ENCODE measurements at places on chromosomes 12 and 14. TPM values are rescaled to one million over a fixed set of nuclear protein-coding genes. Genes with fewer than 3 reads are reported as not detected.

DNA sequence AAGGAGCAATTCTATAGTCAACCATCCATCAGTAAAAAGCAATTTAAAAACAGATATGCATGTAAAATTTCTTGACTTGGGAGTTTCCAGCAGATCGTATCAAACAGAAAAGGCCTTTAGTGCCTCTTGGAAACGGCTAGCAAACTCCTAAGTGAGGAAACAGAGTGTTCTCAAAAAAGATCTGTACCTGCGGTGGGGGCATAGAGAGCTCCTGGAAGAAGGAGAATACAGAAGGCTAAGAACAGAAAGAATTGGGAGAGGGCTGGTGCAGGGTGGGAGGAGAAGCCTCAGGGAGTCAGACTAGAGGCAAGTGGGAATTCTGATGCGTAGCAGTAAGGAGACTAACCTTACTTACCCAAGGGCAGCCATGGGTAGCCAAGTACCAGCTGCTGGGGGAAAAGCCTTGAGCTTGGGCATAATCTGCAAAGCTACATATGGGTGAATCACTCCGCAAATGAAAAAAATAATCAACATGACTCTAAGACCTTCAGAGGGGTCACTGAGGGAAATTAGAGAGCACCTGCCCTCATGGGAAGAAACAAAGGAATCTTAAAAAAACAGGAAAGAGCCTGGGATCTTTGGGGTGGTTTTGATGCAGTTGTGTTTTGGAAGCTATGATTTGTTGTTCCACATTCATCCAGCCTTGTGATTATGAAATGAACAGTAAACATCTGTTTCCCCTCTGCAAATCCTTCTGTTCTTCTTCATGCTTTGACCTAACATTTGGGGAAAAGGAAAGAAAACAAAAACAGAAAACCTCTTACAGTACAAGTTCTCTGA lies 10.4 kb downstream of the RHOJ start:
- H3K27me3 ChIP-seq = no peaks in the 10 kb centered on the region
- H3K4me1 ChIP-seq = no peaks in the 10 kb centered on the region
- no peak overlapping the region for H3K4me3 ChIP-seq
- DNase-seq = no peak

DNA sequence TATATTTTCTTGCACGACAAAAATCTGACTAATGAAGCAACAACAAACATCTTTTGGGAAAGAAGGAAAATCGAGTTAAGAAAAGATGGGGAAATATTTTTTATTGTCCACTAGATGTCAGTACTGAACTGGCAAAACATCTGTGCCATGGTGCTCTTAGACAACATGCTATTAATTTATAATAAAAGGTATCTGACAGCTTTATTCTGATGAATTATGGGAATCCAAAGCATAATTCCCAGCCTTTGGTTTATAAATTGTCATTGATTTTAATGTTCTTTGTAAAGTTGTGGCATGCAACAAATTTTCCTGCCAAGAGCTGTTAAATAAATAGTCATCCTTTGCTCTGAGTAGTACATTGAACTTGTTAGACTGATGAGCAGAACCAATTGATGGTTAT lies 231.2 kb downstream of the ETNK1 start:
- no peak overlapping the region for H3K27ac ChIP-seq
- no peaks in the 10 kb centered on the region for H3K27me3 ChIP-seq
- H3K4me3 ChIP-seq = no peak overlapping the region

DNA sequence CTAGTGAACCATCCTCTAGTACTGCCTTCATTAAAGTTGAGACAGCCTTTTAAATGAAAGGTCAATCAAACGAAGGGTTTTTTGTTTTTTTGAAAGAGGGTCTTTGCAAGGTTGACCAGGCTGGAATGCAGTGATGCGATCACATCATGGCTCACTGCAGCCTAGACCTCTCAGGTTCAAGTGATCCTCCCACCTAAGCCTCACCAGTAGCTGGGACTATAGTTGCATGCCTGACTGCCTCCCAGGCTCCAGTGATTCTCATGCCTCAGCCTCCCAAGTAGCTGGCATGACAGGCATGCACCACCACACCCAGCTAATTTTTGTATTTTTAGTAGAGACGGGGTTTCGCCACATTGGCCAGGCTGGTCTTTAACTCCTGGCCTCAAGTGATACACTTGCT lies 114.6 kb upstream of the SINHCAF start:
- H3K4me3 ChIP-seq = no peak overlapping the region
- H3K4me1 ChIP-seq = no peaks in the 10 kb centered on the region
- H3K36me3 ChIP-seq = peaks cover 6% of the 10 kb centered on the region

DNA sequence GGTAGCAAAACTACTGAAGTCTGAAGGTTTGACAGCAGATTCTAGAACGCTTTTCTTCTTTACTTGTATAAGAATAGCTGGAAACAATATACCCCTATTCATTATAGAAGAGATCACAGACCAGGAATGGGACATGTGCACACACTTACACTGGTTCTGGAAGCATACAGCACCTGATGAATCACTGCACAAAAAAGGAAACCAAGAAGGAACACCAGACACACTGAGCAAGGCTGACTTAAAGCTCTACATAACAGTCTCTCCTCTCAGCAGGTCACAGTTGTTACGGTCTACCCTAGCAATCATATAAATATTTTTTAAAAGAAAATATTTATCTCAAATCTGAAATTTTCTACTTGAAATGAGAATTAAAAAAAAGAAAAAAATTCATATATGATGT lies 13.5 kb downstream of the ATP2B1 start:
- H3K27ac ChIP-seq = no peak overlapping the region
- no peaks in the 10 kb centered on the region for H3K27me3 ChIP-seq
- H3K36me3 ChIP-seq = no peaks in the 10 kb centered on the region
- no peak for DNase-seq
- no peak overlapping the region for H3K4me3 ChIP-seq

- H3K4me1 ChIP-seq = no peaks in the 10 kb centered on the region
- no peaks in the 10 kb centered on the region for H3K36me3 ChIP-seq
- H3K4me3 ChIP-seq = no peak overlapping the region
- no peak overlapping the region for H3K27ac ChIP-seq
- no peaks in the 10 kb centered on the region for H3K27me3 ChIP-seq
These were observed 255.1 kb upstream of the KRR1 start for GRCh38 chr12:75766263-75767160.

DNA sequence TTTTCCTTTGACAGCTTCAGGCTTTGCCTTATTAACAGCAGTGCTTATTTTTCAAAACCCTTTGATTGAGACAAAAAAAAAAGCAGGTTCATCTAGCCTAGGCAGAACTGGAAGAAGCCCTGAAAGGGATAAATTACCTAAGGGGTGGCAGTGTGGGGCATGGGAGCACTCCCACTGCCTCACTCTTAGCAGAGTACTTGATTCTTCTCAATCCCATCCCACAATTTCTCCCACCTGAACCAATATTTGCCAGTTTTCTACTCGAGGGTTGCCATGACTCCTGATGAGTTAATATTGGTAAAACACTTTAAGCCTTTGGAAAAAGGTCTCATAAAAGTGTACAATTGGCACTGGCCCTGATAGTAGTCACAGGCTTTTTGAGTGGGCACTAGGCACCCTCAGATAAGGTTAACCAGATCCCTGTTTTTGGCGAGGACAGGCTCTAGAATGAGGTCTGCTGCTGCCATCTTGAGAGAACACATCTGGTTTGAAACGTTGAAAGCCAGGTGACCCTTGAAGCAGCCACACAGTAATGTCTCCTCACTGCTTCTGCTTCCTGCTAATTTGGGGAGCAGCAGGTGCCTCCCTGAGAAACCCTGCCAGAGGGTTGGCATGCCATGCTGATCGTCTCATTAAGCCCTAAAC lies 320.0 kb downstream of the RAD51B start:
- no peak for DNase-seq
- no peak overlapping the region for H3K4me3 ChIP-seq
- no peaks in the 10 kb centered on the region for H3K36me3 ChIP-seq
- H3K4me1 ChIP-seq = no peaks in the 10 kb centered on the region

GRCh38 chr14:52395728-52396127 lies 81.6 kb downstream of the PTGER2 start:
- DNase-seq = no peak
- H3K27me3 ChIP-seq = no peaks in the 10 kb centered on the region
- H3K4me3 ChIP-seq = no peak overlapping the region
- H3K36me3 ChIP-seq = no peaks in the 10 kb centered on the region
- no peak overlapping the region for H3K27ac ChIP-seq
- H3K4me1 ChIP-seq = no peaks in the 10 kb centered on the region

- H3K4me3 ChIP-seq = no peak overlapping the region
- DNase-seq = peak; percentile 74
- H3K27me3 ChIP-seq = no peaks in the 10 kb centered on the region
- H3K4me1 ChIP-seq = no peaks in the 10 kb centered on the region
These were observed 154.9 kb downstream of the C12orf75 start for GRCh38 chr12:105485321-105485910.

DNA sequence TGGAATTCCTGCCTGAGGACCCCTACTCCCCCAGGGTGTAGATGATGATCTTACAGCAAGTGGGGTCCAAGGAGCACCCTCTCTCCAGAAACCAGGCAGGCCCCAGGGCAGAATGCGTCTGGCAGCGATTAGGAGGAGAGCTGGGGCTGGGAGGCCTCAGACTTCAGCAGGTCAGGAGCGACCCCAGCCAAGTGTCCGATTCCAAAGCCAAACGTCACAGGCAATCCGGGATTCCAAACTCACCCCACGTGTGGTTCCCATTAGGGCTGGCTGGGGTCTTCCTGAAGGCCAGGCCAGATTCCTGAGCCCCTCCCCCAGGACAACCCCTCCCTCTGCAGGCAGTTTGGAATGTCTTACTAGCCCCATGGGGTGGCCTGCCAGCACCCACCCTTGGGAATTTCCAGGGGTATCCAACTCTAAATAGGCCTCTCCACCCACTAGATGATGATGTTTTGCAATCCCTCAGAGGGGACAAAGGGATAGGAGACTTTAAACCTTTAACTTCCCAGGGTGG lies 17.3 kb upstream of the FIGNL2 start:
- no peaks in the 10 kb centered on the region for H3K36me3 ChIP-seq
- H3K4me3 ChIP-seq = no peak overlapping the region
- DNase-seq = no peak
- peaks cover 6% of the 10 kb centered on the region for H3K27me3 ChIP-seq
- no peaks in the 10 kb centered on the region for H3K4me1 ChIP-seq

DNA sequence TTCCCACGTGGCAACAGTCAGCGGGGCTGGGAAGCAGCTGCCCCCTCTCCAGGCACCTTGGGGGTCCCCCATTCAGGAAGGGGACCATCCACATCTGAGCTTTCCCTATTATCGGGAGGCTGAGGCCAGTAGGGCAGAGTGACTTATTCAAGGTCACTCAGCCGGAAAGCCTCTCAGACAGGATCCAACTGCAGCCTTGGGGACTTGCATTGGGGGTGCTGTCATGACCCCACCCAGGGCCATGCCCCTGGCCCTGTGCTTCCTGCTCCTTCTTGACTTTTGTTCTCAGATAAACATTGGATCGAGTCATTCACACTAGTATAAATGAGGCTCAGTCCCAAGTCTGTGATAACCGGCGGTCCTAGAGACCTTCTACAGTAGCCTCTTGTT lies 12.6 kb downstream of the BEGAIN start:
- H3K4me3 ChIP-seq = no peak overlapping the region
- H3K27me3 ChIP-seq = peaks cover 7% of the 10 kb centered on the region

DNA sequence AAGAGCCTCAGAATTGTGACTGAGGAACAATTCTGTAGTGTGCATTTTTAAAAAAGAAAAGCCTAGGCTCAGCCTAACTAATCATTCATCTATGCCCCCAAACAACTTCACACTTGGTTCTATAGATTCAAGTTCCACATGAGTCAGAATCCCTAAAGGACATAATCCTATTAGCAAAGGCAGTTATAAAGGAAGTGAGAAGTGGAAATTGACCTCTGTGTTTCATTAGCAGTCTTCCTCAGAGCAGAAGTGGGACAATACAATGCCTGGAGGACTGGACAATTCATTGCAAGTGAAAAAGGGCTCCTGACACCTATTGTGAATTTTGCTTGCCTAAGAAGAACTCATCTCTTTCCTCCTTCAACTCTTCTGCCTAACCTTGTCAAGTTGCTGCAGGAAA lies 222.3 kb downstream of the PTPRO start:
- no peak for DNase-seq
- H3K27me3 ChIP-seq = no peaks in the 10 kb centered on the region
- no peaks in the 10 kb centered on the region for H3K4me1 ChIP-seq
- H3K27ac ChIP-seq = no peak overlapping the region

SAMD15 gene
- 0.39 TPM for total RNA-seq

GYS2 gene
- not detected for total RNA-seq

TTC6 gene
- total RNA-seq = not detected

KRT75 gene
- not detected for total RNA-seq

KRAS gene
- 9.6 TPM for total RNA-seq

B4GALNT1 gene
- total RNA-seq = 4.4 TPM

RFX4 gene
- not detected for total RNA-seq

P2RX4 gene
- 21.8 TPM for total RNA-seq

CIROP gene
- not detected for total RNA-seq

Data from right atrium auricular region (tissue), 2 donors.